PC-3 (cell line): ENCODE measurements at places on chromosomes 7 and 10. TPM values are rescaled to one million over a fixed set of nuclear protein-coding genes. Genes with fewer than 3 reads are reported as not detected.

DNA sequence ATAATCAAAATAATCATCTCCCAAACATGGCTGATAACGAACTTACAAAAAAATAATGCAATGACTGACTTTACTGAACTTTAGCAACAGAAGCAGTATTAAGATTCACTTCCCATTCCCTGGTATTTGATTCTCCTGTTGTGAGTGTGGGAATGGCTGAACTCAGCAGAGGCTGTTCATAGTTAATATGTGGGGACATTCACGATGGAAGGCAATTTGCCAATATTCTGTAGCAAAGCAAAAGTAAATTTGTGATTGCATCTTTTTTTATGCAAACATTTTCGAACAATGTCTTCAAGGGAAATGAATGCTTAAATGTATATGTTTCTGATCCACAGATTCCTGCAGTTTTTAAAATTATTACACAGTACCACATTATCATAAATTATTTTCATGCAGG lies 431.7 kb upstream of the KLF6 start:
- DNase-seq = no peak

- no peak for DNase-seq
Measured at GRCh38 chr7:139059905-139060304, 24.1 kb upstream of the ZC3HAV1L start.

- DNase-seq = peak; percentile 43
Measured at GRCh38 chr7:34087892-34088891, 182.9 kb downstream of the BMPER start.

- DNase-seq = no peak
Measured at GRCh38 chr7:151899513-151900360, 22.8 kb upstream of the PRKAG2 start.

Gene UPK3BL1
- total RNA-seq = 20.2 and 22.7 TPM in 2 replicates

DNA sequence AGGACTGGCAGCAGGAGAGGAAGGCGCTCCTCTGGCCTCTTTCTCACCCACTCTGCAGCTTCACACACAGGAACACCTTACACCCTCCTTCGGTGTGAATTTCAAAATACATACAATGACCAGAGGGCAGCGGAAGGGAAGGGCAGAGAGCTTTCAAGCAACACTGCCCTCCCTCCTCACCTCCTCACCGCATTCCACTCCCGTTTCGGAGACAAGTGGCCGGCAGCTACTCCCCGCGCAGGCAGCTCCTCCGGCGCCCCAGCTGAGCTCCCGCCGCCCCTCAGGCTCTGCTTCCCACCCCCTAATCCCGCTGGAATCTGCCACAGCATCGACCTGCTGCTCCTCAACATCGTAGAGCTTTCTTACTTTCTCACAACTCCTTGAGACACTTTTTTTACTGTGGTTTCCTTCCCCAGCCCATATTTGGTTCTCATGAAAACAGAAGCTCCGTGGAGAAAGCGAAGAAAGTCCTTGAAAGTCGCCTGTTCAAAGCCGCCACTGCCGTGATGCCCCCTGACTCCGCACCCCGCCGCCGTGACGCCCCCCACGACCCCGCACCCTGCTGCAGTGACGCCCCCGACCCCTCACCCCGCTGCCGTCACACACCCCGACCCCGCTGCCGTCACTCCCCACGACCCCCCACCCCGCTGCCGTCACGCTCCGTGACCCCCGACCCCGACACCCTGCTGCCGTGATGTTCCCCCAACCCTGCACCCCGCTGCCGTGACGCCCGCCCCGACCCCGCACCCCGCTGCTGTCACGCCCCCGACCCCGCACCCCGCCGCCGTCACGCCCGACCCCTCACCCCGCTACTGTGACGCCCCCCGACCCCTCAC lies 14.6 kb upstream of the GPER1 start:
- no peak for DNase-seq
